ENCODE measurements at places on chromosomes 1 and 21. TPM values are rescaled to one million over a fixed set of nuclear protein-coding genes. Genes with fewer than 3 reads are reported as not detected.

Gene FAM163A
- 0.07 TPM for total RNA-seq

Gene OR14A16
- total RNA-seq, result not detected

Gene ADAM30
- total RNA-seq, result not detected

Gene SLAMF9
- not detected for total RNA-seq

Gene SHE
- 60.6 TPM for total RNA-seq

Gene DYNLT5
- 1.1 TPM for total RNA-seq

Gene LAMB3
- 7.1 TPM for total RNA-seq

Gene UTS2
- not detected for total RNA-seq

Gene DMBX1
- total RNA-seq, result not detected

- DNase-seq, result no peak
Observed at GRCh38 chr1:225111000-225111399, 181.5 kb downstream of the DNAH14 start.

DNA sequence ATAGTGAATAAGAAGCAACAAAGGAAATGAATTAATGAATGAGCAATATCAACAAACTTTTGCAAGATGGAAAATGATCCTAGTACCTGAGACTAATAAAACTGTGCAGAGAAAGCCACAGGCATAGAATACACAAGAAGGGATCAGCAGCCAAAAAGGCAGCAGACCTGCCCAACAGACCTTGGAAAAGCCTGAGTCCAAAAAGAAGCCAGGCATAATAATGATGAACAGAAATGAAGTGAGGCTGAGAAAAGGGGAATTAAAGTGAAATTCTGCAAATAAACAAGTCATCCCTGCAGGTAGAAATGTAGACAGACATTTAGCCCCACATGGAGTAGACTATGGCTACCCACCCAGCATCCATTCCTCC, 10.3 kb upstream of the PHTF1 start:
- DNase-seq, result no peak

GRCh38 chr1:71343686-71344416, 263.0 kb upstream of the ZRANB2 start:
- DNase-seq, result no peak

DNA sequence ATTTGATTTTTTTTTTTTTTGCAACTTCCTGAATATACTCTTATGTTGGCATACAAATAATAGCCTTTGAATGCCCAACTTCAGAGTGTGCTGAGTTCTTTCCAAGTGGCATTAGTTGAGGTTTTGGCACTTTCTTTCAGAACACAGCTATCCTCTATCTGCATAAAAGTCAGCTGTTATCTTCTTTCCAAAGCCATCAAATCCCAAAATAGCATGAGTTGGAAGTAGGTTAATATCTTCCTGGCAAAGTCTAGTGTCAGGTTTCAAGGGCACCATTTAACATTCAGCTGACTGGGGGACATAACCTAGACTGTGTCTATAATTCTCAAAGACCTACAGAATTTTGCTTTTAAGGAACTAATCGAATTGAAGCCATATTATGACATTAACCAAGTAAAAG, 223.9 kb downstream of the PLPP3 start:
- DNase-seq, result no peak

DNA sequence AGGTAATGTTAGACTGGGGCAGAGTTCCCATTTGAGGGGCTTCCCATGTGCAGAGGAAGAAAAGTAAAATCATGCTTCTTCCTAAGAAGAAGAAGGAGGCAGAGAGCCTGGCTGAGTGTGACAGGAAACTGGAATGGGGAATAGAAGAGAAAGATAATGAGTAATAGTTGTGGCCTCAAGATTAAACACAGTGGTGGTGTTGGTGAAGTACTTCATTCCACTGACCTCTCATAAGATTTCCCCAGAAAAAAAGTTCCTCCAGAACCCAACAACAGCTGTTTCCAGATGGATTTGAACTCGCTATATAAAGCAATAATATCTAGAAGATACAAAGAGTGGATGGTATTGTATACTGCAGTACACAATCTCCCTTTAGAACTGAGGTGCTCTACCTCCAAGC, 13.0 kb downstream of the RGS1 start:
- no peak for DNase-seq

DNA sequence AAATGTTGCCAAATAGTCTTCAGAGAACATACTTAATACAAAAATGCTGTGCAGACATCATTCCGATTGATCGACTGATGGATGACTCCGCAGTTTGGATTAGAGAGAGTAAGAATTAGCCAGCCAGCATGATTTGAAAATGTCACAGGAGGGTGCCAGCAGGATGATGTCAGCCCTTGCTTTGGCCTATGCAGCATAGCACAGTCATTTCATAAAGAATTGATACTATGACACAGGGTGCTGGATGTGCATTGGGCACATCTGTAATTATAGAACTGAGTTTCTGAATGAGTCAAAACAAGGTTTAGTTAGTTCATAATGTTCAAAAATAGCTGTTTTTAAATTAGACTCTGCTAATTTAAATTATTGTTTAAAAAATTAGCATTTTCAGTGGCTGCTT, 21.6 kb upstream of the TRAF5 start:
- no peak for DNase-seq

DNA sequence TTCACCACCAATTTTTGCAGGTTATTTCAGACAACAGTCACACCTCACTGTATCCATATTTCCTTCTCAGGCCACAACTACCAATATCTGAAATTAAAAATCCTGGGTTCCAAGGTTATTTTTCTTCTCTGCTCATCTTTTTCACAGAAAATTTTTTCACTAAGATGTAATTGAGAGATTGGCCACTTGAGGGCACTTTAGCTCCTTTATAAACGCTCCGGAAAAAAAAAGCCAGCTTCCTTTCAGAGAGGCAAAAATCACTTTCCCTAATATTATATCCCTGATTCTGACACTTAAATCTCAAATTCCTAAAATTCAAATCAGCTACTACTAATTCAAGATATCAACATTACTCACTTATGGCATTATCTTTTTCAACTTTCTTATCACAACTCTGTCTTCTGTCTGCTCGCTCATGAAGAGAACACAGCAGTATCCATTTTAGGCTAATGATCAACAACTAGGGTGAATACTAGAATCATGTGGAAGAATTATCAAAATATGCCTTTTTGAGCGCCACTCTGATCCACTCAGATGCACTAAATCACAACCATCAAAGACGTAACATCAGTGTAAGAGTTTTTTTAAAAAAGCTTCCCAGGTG, 101.4 kb upstream of the RGS1 start:
- DNase-seq, result no peak

- no peak for DNase-seq
Observed at GRCh38 chr1:19512545-19512944, 27.2 kb upstream of the CAPZB start.

DNA sequence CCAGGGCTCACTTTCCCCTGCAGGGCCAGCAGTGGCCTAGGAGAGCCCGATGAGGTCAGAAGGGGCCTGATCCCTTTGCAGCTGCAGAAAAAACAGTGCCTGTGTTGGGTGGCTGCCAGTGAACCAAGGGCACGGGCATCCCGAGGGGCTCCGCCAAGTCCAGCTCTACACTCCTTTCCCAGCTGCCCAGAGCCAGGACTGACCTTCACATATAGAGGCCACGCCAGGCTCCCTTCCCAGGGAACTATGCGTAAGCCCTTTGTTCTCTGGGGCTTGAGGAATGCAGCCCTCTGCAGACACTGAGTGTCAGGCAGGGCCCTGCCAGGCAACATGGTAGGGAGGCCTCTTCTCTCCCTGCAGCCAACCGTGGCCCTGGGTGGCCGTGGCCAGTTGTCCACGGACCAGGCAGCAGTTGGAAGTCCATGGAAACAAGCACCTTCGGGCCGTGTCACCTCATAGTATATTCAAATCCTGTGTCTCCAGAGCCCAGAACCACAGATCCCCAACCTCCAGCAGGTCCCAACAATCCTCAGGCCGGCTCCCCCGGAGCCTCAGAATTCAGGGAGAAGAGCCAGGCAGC, 194.0 kb downstream of the NPHP4 start:
- DNase-seq, result no peak

DNA sequence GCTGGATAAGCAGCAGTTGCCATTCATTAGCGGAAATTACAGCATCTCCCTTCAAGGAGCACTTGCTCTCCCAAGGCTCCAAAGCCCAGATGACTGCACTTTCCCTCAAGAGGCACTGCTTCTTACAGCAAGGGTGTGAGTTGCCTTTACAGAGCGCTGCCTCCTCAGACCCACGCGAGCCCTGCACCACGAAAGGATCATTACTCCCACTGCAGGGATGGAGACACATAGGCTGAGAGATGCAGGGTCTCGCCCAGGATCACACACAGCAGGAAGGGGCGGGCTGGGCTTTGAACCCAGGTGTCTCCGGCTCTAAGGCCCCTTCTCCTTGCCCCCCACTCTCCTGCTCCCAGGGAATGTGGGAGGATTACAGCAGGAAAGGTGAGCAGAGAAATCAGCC, 405.5 kb downstream of the MATN1 start:
- DNase-seq, result no peak

GRCh38 chr1:39080831-39081270, 54.7 kb downstream of the NDUFS5 start:
- DNase-seq, result no peak

DNA sequence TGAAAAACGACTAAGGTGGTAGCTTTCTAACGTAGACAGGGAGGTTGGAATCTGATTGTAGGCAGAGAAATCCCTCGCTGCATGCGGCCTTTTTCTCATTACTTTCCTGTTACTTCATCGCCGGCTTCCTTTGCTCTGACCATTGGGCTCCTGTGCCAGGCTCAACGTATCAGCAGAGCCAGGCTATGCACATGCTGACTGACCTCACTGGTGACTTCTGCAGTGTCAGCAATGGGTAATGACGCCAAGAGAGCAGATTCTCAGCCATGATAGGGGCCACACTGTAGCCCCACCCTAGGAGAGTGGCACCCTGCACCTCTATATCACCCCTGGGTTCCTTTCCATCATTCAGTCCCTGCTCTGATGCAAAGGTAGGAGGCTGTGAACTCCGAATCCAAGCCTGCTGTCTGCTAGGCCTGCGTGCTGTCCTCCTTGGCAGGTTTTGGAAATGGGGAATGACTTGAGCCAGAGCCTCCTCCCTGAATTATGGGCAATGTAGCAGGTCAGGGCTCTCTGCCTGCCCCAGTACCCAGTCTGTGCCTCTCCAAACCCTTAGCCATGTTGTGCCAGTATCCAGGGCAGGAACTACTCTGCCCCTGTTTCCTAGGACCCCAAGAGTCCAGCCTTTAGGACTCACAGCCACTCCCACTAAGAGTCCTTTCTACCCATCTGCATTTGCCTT, 11.4 kb downstream of the PPFIA4 start:
- no peak for DNase-seq

- DNase-seq, result no peak
Observed at GRCh38 chr1:40936931-40937339, 42.6 kb upstream of the CTPS1 start.

DNA sequence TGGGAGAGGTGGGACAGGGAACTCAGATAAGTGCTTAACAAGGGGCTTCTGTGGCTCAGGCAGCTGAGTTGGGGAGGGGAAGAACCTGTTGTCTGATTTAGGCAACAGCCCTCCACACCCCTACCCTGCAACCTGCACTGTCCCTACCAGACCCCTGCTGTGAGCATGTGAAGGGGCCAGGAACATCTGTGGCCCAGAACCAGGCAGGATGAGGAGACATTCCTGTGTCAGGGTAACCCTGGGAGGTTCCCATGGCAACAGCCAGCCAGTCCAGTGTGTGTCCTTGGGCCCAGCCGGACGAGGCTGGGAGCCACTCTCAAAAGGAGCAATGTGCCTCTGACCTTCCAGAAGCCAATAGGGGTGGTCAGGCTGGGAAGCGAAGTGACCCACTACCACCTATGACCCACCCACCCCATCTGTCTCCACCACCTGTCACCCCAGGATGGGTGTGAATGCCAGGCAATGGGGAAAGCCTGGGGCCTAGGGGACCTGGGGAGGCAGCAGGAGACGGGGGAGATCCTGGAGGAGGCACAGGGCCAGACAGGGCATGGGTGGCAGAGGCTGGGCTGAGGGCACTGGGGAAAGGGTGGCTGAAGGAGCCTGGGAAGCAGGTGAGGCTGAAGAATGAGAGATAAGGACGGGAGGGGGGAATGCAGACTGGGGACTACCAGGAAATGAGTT, 5.0 kb upstream of the PMVK start:
- DNase-seq, result no peak

GRCh38 chr1:186905561-186905960, 76.8 kb downstream of the PLA2G4A start:
- no peak for DNase-seq

DNA sequence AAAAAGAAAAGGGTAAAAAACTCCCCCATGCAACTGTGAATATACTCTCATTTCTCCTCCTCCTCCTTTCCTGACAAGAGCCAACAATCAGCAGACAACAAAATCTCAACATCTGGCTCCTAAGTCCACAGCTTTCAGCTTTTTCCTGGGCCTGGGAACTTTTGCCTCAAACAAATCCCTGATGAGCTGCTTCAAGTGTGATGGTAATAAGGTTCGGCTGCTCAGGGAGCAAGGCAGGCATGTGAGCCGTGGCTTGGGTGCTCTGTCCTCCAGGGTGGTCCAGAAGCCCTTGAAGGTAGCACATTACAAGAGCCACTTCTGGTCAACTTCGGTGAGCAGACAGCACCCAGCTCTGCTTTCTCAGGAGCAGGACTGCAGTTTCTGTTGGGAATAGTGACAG, 46.3 kb downstream of the ITPKB start:
- DNase-seq, result no peak

DNA sequence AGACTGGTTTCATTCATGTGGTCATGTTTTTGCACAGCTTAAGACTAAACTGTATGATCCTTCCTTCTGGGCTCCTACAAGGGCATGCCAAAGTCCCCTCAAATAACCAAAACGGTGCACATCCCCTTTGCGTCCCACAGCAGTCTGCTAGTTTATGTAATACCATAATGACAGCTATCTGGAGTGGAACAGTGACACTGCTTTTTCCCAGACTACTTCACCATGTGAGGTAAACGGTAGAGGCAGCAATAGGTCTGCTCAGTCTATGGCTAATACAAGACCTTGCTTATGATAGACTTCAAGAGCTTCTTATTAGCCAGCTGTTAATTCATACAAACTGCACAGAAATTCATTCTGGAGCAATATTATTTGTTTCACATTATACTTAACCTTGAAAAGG, 395.5 kb downstream of the SMYD3 start:
- no peak for DNase-seq

DNA sequence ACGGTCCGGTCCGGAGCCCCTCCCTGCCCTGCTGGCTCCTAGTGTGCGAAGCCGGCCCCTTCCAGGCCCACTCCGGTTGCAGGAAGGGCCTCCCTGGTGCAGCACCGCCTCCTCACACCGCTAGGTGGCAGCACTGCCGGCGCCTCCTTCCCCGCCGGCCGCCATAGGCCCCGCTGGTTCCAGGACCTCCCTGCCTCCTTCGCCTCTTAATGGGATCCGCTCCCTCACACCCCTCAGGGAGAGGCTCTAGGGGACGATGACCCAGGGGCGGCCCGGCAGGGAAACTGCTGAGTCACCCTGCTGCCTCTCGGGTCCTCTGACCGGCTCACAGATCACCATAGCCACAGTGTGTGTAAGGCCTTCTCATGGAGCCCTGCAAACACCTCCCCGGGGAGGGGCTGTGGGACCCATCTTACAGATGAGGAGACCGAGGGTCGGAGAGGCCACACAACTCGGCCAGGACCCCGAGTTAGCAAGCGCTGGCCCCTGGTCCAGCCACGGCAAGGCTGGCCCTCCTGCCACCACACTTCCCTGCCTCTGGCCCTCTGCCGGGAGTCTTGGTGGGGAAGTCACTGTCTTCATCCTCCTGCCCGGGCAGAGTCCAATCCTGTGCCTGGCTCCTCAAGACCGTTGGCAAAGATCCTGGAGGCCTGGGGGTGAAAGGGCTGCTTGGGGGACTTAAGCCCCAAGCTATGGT, 1.6 kb upstream of the AJAP1 start:
- no peak for DNase-seq

- no peak for DNase-seq
Observed at GRCh38 chr1:25573591-25573930, 30.2 kb downstream of the LDLRAP1 start.

- DNase-seq, result no peak
Observed at GRCh38 chr1:175034775-175035174, 11.6 kb upstream of the MRPS14 start.

Data from pulmonary artery endothelial cell (primary cell).